Stimulated activated CD8-positive, alpha-beta memory T cell treated with anti-CD3 and anti-CD28 coated beads, Interleukin-4, amount 100 ng/mL, for 1 hour (primary cell): ENCODE measurements at places on chromosomes 7 and 10.
A peak's percentile ranks its signal among the peaks of the same experiment; 100 is the strongest.

DNA sequence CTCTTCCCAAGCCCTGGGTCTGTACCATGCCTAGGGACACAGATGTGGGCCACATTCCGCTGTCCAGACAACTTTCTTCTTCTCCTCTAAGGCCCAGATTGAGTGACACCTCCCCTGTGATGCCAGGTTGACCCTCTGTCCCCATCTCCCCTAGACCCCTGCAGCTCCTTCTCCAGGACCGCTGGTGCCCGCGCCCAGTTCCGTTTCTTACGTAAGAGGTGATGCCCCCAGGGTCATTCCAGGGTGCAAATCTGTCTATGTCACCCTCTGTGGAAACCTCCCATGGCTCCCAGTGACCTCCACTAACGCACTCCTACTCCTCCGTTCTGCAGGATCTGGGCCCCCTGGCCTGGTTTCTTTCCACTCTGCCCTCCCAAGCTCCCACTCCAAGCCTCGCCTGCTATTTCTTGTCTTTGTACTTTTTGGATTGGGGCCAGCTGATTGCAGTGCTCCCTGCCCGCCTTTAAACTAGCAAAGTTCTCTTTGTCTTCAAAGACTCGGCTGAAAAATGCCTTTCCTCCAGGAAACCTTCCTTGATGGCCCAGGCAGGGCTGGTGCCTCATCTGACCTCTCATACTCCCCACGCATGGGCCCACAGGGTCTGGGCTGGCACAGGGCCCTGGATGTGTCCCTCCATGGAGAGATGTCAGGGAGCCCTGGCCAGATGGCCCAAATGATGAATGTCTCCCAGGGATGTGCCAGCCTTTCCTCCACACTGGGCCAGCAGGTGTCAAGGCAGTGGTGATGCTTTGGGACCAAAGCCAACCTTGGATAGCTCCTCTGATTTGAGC is 21.3 kb upstream of the ELN start:
- DNase-seq: no peak

DNA sequence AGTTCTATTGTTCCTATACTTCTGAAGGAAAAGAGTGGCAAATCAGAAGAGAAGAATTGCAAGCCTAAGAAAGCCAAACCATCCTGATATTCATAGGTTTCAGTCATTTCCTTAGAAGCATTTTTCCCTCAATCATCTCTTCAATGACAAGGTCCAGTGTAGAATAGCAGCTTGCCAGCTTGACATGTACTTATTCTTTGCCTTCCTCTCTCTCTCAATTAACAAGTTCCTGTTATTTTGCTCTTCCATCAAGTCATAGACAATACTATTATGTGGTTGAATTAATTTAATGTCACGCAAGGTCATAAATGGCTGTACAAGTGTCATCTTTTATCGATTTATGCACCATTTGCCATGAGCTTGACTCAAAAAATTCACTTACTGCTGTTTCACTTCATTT is 216.3 kb upstream of the MBL2 start:
- DNase-seq: no peak

DNA sequence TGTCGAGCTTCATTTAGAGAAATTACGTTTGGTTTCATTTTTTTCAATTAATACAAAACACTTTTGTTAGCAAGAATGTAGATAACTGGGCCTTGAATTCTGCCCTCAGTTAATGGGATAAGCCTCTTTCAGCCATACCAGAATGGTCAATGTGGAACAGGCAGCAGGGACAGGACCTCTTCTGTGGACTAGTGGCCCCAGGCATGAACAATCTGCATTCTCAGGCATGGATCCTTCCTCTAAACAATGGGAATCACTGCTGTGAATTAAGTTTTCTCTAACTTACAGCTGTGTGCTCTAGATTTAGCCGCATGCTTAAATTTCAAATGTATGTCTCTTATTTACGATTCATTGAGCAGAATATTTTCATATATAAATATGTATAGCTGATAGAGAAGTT is 237.7 kb upstream of the PRKCQ start:
- no peak for DNase-seq

DNA sequence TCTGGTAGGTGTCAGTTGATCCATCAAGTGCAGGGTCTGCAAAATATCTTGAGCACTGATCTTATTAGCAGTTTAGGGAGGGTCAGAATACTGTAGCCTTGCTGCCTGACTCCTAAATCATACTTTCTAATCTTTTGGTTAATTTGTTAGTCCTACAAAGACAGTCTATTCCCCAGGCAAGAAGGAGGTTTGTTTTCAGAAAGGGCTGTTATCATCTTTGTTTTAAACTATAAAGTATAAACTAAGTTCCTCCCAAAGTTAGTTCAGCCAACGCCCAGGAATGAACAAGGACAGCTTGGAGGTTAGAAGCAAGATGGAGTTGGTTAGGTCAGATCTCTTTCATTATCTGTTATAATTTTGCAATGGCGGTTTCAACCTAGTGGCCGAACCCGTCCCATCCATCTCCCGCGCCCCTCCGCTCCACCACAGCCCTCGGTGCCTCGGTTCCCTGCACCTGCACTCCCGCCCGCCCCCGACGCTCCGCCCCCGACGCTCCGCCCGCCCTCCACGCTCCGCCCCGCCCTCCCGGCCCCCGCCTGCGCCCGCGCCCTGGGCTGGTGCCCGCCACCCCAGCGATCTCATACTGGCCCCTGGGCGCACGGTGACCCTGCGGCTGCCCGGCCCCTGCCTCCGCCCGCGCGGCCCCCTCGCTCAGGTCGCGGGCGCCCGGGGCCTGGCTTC is at the start of gene ADCK2:
TSS of gene ADCK2 (plus strand) at position 564 of the 681 bp plus-strand sequence. CDS start 386 bp downstream, outside the sequence.
- peak; percentile 41 for DNase-seq

- no peak for DNase-seq
Measured at GRCh38 chr7:24956021-24956420, 24.0 kb downstream of the OSBPL3 start.
